Gastroesophageal sphincter (tissue), 4 donors: ENCODE measurements at places on chromosomes 1 and 21.

GRCh38 chr1:201982082-201982622, 296 bp upstream of the RNPEP start:
- no peak for ATAC-seq
- no peaks in the 10 kb centered on the region for H3K27me3 ChIP-seq
- no peaks in the 10 kb centered on the region for H3K36me3 ChIP-seq
- H3K4me1 ChIP-seq, result peaks cover 27% of the 10 kb centered on the region
- H3K27ac ChIP-seq, result no peak overlapping the region

DNA sequence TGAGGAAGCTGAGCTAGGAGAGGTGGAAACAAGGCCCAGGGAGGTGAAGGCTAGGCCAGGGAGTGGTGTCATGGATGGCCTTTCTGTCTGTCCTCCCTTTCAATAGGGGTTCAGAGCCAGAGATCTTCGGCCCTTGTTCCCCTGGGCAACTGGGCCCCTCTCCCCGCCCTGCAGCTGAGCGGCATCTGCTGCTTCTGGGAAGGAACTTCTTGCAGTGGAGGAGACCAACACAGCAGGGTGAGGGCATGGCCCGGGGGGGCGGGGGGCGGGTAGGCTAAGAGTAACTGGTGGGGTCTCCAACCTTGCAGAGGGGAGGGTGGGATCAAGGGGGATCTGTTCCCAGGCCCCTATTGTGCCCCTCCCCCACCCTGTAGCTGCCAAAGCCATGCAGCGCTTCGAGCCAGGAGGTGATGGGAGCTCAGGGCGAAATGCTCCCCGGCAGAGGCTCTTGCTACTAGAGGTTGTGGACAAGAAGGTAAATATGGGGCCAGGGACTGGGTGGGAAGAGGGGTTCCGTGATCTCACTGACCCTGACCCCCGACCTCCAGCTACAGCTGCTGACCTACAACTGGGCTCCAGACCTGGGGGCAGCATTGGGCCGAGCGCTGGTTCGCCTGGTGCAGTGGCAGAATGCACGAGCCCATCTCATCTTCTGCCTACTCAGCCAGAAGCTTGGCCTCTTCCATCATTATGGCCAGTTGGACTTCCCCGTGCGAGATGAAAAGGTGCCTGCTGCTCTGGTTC, 11.7 kb downstream of the HYI start:
- H3K4me3 ChIP-seq, result no peak overlapping the region
- H3K27ac ChIP-seq, result no peak overlapping the region
- peaks cover 100% of the 10 kb centered on the region for H3K36me3 ChIP-seq
- H3K27me3 ChIP-seq, result no peaks in the 10 kb centered on the region
- H3K4me1 ChIP-seq, result no peaks in the 10 kb centered on the region

DNA sequence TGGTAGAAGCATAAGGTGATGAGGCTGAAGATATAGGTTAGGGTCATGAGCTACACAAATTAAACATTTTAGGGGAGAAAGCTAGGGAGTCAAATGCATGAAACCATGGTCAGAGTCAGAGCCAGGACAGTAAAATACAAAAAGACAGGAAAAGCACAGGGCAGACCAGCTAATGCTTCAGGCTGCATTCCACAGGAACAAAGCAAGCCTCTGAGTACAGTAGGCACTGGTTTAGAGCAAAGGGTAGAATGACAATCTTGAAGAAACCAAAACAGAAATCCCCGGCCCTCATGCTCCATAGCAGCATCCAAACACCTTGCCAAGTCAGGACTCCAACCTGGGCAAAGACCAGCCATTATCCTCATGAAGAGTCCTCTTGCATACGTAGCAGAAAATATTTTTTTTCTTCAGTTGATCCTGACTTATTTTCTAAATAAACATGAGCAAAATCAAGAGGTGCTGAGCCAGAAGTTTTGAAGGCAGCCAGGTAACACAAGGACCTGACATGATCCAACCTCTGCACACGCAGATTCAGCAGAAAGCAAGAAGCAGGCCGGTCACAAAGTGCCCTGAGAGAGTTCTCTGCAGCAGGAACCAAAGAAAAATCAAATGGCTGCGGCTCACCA, 273.1 kb downstream of the TTLL7 start:
- no peaks in the 10 kb centered on the region for H3K36me3 ChIP-seq
- H3K4me3 ChIP-seq, result no peak overlapping the region
- no peaks in the 10 kb centered on the region for H3K4me1 ChIP-seq
- no peak overlapping the region for H3K27ac ChIP-seq

DNA sequence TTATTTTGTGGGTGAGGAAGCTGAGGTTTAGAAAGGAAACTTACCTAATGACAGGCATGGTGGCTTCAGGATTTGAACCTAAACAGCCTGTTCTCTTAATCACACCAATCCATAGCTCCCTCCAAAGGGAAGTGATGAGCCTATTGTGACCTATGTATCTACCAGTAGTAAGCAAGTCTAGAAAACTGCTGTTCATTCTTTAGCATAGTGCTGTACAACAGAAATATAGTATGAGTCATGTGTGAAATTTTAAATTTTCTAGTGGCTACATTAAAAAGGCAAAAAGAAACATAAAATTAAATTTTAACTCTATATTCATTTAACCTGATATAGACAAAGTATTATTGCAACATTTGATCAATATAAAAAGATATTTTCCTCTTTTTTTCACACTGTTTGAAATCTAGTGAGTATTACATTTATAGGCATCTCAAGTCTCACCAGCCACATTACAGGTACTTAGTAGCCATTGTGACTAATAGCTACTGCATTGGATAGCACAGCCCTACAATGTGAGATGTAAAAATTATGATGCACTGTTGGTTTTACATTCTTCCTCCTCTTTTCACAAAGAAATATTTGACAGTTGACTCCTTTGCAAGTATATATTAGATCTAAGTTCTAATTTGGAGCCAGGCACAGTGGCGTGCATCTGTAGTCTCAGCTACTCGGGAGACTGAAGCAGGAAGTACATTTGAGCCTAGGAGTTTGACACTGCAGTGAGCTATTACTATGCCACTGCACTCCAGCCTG, 16.6 kb downstream of the IPO9 start:
- H3K36me3 ChIP-seq, result peaks cover 23% of the 10 kb centered on the region
- peaks cover 8% of the 10 kb centered on the region for H3K4me1 ChIP-seq
- no peak overlapping the region for H3K4me3 ChIP-seq
- no peak overlapping the region for H3K27ac ChIP-seq

DNA sequence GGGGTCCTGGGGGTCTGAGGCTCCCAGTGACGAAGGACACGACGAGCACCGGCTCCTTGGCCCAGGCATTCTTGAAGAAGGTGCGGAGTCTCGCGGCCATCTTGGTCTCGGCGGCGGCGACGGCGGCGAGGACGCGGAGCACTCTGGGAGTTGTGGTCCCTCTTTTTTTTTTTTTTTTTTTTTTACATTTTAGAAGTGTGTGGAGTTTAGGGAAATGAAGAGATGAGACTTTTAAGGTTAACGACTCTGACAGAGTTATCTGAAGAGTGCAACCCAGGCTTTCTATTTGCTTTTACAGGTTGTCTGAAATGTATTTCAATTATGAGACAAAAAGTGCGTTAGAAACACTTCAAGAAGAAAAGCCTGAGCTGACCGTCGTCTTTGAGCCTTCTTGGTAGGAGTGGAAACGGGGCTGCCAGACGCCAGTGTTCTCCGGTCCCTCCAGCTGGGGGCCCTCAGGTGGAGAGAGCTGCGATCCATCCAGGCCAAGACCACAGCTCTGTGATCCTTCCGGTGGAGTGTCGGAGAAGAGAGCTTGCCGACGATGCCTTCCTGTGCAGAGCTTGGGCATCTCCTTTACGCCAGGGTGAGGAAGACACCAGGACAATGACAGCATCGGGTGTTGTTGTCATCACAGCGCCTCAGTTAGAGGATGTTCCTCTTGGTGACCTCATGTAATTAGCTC, 9.7 kb downstream of the OR2B11 start:
- peaks cover 10% of the 10 kb centered on the region for H3K27me3 ChIP-seq
- no peaks in the 10 kb centered on the region for H3K36me3 ChIP-seq
- H3K4me3 ChIP-seq, result peak overlapping the region; percentile 51
- H3K27ac ChIP-seq, result peak overlapping the region; percentile 75
- no peaks in the 10 kb centered on the region for H3K4me1 ChIP-seq
- peak; percentile 69 for ATAC-seq
